ENCODE measurements at places on chromosomes 4 and X. TPM values are rescaled to one million over a fixed set of nuclear protein-coding genes. Genes with fewer than 3 reads are reported as not detected.

The HTN3 gene
- total RNA-seq, result not detected

The UTP3 gene
- 11.3 TPM for total RNA-seq

The POF1B gene
- total RNA-seq, result 47.5 TPM

DNA sequence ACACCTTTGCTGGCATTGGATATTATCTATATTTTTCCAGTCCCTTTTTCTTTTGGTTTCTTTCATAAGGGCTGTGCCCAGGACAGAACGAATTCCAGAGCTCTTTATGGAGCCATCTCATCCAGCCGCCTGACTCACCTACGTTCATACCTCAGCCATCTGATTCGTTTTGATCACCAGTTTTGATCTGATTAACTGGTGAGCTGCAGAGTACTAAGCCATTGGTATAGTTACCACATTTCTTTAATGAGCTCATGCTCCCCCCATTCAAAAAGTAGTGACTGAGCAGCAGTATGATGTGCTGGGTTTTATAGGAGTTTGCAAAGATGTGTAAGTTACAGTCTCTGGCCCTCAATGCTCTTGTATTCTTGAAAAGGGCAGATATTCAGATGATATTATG is 43.0 kb upstream of the CDKN2AIP start:
- DNase-seq, result no peak
- H3K27me3 ChIP-seq, result no peaks in the 10 kb centered on the region
- H3K36me3 ChIP-seq, result no peaks in the 10 kb centered on the region

DNA sequence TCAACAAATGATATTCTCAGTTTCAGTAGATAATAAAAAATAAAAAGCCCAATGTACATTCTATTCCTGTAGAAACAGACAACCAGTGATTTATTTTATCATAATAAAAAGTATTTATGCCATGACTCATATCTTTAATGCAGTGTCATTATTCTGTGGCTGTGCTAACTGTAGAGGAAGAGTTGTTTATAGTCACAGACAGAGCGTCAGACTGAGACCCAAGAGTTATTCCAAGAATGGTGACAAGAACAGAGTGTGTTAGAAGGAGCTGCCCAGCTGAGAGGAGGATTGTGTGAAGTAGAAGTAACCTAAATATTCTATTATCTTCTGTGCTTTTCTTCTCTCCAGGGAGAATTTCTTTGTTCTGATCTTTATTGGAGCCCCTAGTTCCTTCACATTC is 210.7 kb downstream of the PPP1R2C start:
- H3K27me3 ChIP-seq, result no peaks in the 10 kb centered on the region
- no peak overlapping the region for H3K27ac ChIP-seq
- no peaks in the 10 kb centered on the region for H3K4me1 ChIP-seq
- DNase-seq, result no peak
- no peaks in the 10 kb centered on the region for H3K36me3 ChIP-seq
- H3K4me3 ChIP-seq, result no peak overlapping the region

GRCh38 chrX:49701933-49702332 is 6.1 kb upstream of the PAGE1 start:
- H3K4me1 ChIP-seq, result no peaks in the 10 kb centered on the region
- no peaks in the 10 kb centered on the region for H3K36me3 ChIP-seq
- H3K4me3 ChIP-seq, result no peak overlapping the region
- no peak overlapping the region for H3K27ac ChIP-seq
- H3K27me3 ChIP-seq, result no peaks in the 10 kb centered on the region
- DNase-seq, result no peak

Measured in stomach (tissue), 19 donors.